ENCODE measurements at places on chromosomes 4 and X.

GRCh38 chr4:5865896-5866599, 26.8 kb downstream of the CRMP1 start:
- no peak for DNase-seq

DNA sequence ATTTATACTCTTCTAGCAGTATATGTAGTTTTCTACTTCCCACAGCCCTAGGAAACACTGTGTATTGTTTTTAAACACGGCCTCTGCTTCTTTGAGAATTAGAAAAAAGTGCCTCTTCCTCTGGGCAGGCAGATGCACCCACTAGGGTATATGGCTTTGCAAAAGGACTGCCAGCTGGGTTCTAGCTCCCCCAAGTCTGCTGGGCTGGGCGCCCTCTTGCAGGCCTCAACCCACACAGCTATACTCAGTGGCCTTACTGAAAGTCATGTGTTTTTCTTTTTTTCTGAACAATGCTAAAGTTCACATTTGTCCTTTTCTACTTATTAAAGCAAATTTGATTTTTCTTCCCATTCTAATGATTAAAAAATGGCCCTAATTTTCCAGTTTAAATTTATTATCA, 35.5 kb upstream of the BMPR1B start:
- no peak for DNase-seq

- peak; percentile 35 for DNase-seq
Measured at GRCh38 chr4:80362578-80363181, 27.1 kb downstream of the CFAP299 start.

DNA sequence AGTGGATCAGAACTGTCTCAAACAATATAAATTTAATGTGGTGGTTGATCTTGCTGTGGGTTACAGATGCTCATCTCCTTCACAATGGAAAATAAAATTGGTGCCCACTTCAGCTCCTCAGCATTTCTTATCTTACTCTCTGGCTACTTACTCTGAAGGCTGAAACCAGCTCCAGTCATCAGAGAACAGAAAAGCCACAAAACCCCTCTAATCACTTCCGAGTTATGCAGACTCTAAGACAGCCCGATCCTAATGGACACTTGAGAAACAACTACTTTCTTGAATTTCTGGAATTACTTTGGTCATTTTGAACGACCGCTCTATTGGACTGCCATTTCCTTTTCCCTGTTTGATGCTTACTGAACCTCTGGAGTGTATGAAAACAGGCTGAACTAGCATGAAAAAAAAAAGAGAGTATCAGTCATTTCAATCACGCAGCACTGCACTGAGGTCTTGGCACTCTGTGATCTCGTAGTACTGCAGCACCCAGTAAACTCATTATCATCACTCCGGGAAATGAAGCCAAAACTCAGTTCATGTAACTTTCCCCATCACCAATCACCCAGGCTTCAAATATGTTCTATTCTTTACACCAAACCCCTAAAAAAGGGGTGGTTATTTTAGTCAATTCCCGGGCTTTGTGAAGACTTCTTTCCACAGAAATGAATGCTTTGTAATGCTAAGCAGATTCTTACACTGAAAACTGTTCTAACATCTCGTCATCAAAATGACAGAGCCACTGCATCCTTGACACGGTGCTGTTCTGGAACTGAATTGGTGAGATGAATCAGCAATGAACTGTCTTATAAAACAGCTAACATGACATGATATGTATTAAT, 54.5 kb downstream of the TSPAN5 start:
- no peak for DNase-seq

GRCh38 chr4:118917582-118917981, 28.9 kb downstream of the SYNPO2 start:
- DNase-seq: no peak

GRCh38 chr4:180434131-180434895, 1808.9 kb upstream of the TENM3 start:
- DNase-seq: no peak

DNA sequence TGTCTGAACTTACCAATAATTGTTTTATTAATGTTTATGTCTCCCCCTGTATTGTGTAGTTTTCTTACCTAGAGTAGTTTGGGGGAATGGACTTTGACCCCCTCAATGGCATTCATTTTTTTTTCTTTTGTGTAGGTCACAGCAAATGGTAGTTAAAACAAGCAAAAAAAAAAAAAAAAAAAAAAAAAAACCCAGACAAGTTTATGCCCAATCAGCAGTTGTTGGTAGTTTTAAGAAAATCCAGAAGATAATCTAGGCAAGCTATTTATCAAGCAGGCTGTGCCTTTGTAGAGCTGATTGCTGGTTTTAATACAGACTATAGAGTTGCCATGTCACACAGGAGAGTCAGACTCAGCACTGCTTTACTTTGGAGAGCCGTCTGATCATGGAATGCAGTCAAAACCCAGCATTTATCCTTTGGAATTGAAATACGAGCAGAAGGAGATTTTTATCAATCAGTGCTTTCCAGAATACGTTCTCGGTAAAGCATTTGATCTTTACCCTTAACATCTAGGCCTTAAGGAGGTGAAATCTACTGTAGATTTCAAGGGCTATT, 16.6 kb downstream of the DCUN1D4 start:
- DNase-seq: no peak

GRCh38 chr4:109590905-109591304, 30.9 kb downstream of the MCUB start:
- no peak for DNase-seq

DNA sequence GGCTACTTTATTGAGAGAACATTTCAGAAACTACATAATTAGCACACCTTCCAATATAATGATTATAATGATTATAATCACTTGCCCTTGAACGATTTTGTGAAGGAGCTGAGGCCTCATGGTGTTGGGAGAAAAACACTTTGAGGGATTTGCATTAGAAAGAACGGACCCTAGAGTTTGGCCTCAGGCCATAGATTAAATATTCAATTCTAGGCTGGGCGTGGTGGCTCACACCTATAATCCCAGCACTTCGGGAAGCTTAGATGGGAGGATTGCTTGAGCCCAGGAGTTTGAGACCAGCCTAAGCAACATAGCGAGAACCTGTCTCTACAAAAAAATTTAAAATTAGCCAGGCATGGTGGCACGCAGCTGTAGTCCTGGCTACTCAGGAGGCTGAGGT, 12.9 kb upstream of the PRKG2 start:
- no peak for DNase-seq

- DNase-seq: peak; percentile 26
Measured at GRCh38 chr4:1767770-1768366, 25.2 kb upstream of the FGFR3 start.

- DNase-seq: no peak
Measured at GRCh38 chr4:45954276-45954675, 169.6 kb downstream of the GABRG1 start.

GRCh38 chr4:144696376-144696775, 50.4 kb downstream of the HHIP start:
- no peak for DNase-seq

DNA sequence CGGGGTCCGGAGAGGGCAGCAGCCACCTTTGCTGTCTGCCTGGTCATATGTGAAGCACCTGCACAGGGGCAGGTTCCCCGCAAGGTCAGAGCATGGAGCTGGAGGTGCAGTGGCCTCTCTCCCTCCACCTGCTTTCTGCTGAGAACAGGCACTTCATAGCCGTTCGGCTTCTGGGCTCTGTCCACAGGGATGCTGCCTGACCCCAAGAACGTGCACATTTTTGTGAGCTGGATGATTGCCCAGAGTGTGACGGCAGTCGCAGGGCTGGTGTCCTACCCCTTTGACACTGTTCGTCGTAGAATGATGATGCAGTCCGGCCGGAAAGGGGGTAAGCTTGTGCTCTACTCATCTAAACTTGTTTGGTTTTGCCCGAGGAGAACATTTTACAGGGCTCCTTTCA, 2.5 kb downstream of the SLC25A4 start:
- no peak for DNase-seq

GRCh38 chr4:176939445-176939844, 146.7 kb upstream of the VEGFC start:
- no peak for DNase-seq

DNA sequence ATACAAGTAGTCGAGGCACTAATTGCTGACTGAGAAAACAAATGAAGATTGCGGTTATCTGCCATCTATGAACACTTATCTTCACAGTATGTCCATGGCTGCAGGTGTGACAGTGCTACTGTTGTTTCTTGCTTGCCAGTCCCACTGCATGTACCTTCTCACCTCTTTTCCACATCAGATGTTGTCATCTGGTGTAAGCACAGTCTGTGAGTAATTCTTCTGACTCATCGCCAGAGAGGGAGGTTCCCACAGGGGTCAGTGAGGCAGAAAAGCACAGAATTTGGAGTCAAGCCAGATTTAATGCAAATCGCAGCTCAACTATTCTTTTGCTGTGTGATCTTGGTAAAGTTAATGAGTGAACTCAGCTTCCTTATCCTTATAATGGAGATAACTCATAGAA, 144.4 kb downstream of the GLRA2 start:
- peak; percentile 1 for DNase-seq

DNA sequence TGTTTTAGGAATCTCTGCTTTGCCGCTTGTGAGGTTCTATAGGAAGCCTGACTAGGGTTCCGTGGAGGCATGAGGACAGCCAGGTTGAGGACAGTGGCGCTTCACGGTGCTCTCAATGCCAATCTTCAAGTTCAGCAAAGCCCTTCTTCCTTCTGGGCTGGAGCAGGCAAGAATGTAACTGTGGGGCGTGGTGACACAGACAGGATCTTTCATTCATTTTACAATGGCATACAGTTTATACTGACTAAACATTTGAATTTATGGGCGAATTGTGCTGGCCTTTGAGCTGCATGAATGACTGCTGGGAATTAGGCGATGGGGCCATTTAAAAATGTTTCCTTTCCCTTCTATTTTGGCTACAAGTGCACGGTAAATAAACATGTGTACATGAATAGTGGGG, 2.9 kb upstream of the NHS start:
- no peak for DNase-seq

- no peak for DNase-seq
Measured at GRCh38 chr4:77415689-77416088, 189.9 kb upstream of the CXCL13 start.

GRCh38 chr4:10017037-10017893, 4.0 kb downstream of the SLC2A9 start:
- no peak for DNase-seq

DNA sequence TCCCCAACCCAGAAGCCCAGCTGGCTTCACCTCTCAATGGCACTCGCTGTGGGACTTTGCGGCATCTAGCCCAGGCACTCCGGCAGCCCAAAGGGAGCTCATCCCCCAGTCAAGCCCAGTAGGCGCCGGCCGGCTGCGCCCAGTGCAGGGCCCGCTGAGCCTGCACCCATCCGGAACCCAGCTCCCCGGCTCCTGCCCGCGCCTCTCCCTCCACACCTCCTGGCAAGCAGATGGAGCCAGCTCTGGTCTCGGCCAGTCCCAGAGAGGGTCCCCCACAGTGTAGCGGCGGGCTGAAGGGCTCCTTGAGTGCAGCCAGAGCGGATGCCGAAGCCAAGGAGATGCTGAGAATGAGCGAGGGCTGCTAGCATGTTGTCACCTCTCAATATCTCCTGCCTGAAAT, 116.8 kb upstream of the UGT8 start:
- no peak for DNase-seq

DNA sequence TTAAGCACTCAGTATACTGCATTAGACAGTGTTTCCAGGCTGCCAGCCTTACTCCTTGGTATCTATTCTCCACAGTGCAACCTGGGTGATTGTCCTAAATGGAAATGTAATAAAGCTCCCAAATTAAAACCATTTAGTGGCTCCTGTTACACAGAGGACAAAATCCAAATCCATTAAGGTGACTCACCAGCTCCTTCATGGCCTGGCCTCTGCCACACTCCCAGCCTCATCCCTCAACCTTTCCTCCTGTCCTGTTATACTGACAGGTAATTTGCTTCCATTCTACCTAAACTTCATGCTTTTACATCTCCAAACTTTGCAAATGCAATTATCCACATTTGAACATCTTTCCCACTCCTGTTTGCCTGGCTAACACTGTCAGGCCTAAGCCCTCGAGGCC, 140.3 kb downstream of the INPP4B start:
- DNase-seq: no peak

DNA sequence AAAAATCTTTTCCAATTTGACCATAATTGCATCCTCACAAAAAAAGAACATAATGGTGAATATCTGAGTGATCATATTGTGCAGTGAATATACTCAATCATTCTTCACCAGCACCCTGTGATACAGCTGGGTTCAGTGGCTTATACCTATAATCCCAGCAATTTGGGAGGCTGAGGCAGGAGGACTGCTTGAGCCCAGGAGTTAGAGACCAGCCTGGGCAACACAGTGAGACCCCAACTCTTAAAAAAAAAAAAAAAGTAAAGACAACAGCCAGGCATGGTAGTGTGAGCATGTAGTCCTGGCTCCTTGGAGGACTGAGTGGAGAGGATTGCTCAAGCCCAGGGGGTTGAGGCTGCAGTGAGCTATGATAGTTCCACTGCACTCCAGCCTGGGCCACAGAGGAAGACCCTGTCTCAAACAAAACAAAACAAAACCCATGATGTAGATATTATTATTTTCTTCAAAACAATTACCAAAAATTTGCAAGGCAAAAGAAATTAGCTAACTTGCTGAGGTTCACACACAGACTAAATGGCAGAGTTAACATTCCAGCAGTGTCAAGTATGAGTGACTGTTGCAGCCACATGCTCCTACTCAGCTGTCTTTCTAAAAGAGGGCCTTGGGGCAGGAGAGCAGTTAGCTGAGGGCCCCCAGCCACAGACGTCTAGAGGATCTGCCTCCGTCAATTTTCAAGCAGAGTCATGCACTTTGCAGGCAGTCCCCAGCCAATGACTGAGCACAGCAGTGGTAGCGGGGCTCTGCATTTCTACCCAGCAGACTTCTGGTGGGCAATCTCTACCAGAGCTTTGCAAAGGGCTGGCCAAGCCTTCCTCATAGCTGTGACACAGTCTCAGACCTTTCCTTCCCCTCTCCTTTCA, 33.4 kb downstream of the ADGRA3 start:
- no peak for DNase-seq

- DNase-seq: no peak
Measured at GRCh38 chrX:100368167-100368566, 41.9 kb downstream of the PCDH19 start.

GRCh38 chr4:152735906-152736305, 43.6 kb downstream of the TIGD4 start:
- DNase-seq: no peak

GRCh38 chrX:118066867-118067515, 49.6 kb downstream of the KLHL13 start:
- no peak for DNase-seq
